Stimulated activated CD4-positive, alpha-beta T cell treated with anti-CD3 and anti-CD28 coated beads, Interleukin-2, amount 100 ng/mL, for 48 hours (primary cell): ENCODE measurements at places on chromosomes 4 and X.

- DNase-seq, result no peak
These were observed 98.2 kb downstream of the KLHL8 start for GRCh38 chr4:87122252-87122651.

GRCh38 chr4:29276150-29276549 lies 1444.0 kb upstream of the PCDH7 start:
- no peak for DNase-seq

DNA sequence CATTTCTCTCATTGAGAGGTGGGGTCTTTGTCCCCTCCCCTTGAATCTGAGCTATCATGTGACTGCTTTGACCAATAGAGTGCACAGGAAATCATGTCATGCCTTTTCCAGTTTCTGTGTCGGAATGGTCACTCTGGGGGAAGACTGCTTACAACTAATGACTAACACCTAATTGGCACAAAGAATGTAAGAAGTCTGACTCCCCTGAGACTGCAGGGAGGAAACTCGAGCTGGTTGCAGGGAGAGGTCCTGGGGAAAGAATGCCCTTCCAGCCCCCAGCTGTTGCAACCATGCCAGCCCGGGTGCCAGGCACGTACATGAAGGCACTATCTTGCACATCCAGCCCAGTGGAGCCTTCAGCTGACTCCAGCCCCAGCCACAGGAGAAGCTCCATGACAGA lies 254.2 kb downstream of the DHX15 start:
- no peak for DNase-seq

DNA sequence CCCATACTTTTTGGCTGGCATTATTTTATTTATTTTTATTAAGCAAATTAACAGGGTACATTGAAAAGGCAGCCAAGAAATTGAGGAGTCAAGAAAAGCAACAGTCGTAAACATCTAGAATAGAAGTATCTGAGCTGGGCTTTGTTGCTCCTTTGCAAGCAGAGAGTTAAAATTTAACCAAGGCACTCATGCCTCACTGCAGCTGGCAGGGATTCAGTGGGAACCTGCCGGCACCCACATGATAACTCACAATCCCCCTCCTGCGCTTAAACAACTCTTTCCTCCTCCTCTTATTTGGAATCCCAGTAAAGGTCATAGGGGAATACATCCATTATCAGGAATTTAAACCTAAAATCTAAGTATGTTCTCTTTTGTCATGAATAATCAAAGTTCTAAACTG lies 115.5 kb downstream of the SOX3 start:
- DNase-seq, result no peak

- no peak for DNase-seq
These were observed 20.4 kb downstream of the PIN4 start for GRCh38 chrX:72201836-72202536.

DNA sequence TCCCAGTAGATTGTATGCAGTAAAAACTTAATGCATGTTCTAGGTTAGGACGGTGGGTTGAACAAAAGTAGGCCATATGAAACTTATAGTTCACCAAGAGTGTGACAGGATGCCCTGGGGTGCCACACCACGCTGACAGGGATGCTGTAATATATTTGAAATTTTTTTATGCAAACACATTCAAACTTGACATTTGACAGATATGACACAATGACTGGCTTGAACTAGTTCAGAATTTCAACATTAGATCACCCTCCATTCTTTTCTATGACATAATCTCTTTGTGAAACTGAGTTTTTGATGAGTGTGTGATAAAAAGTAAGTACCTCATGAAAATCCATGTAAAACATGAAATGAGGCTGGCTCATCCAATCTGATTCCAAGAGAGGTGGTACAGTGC lies 198.4 kb downstream of the PALLD start:
- DNase-seq, result no peak

DNA sequence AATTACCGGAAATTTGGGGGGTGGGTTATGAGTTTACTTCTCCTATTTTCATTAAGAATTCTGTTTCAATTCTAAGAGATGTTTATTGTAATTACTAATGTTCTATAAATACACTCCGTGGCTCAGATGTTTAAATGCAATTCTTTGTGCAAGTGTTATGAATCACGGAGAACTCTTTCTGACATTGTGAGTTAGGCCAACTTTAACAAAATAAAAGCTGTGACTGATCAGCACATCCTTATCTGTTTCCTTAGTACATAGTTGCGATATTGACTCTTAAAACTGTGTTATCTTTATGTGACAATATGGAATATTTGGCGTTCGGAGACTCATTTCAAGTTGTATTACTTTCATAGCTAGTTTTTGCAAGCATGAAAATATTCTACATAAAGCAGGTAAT lies 902 bp downstream of the KLHL4 start:
- DNase-seq, result no peak

GRCh38 chr4:149164282-149164681 lies 651.4 kb downstream of the IQCM start:
- DNase-seq, result no peak

- no peak for DNase-seq
These were observed 75.3 kb upstream of the RAPGEF2 start for GRCh38 chr4:159027535-159027934.

- no peak for DNase-seq
These were observed 55.0 kb upstream of the FAM9B start for GRCh38 chrX:9088896-9089295.

DNA sequence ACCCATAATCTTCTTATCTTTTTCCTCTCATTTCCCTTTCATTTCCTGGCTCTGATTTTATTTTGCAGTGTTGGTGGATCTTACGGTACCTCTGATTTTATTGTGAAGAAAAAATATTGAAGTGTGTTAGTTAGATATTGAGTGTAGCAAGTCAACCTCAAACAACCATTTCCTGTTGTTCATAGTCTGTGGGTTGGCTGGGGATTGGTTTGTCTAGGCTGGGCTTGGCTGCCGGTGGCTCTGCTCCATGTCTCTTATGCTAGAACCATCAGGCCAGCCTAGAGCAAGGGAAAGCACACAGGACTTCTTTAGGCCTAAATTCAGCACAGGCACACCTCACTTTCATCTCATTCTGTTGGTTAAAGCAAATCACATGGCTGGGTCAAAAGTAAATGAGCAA lies 383.1 kb upstream of the LCORL start:
- no peak for DNase-seq

DNA sequence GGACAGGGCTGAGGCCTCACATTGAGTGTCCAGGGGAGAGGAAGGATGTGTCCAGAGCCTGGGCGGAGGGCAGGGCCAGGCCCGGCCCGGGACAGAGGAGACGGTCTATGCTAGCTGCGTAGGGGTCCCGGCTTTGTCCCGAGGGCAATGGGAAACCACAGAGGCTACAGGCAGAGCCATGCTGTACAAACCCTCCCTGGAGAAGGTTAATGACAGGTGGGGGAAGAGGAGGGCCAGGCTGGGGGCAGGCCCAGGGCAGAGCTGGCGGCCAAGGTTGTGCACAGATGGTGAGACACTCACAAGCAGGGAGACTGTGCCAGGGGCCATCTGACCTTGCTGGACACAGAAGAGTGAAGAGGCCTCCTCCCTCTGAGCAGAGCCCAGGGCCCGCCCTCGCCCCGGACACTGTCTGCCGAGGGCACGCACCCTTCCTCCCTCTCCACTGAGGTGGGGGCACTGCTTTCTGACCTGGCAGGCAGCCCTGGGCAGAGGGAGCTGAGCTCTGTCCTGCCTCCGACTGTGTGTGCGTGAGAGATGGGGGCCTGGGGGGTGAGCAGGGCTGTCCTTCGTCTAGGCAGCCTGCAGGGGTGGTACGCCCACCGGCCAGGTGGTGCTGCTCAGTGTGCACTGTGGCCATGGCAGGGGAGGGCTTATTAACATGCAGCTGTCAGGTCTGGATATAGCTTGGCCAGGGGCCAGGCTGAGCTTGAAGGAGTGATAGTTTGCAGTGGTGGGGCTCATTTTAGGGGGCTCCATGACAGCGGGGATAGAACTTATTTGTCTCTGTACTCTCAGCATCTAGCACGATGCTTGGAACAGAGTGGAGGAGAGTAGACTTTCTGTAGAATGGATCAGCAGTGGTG lies 75.7 kb upstream of the LRPAP1 start:
- DNase-seq, result no peak

- DNase-seq, result no peak
These were observed 624.2 kb downstream of the PCDH18 start for GRCh38 chr4:136908122-136908521.

GRCh38 chr4:174089711-174090110 lies 193.8 kb downstream of the FBXO8 start:
- DNase-seq, result no peak

- peak; percentile 20 for DNase-seq
These were observed 53.9 kb downstream of the ENPP6 start for GRCh38 chr4:184163813-184164212.

GRCh38 chrX:123918106-123918721 lies 43.3 kb upstream of the STAG2 start:
- no peak for DNase-seq

GRCh38 chr4:86940920-86941460 lies 6.2 kb downstream of the AFF1 start:
- DNase-seq, result no peak

GRCh38 chr4:101500742-101501141 lies 153.4 kb upstream of the PPP3CA start:
- DNase-seq, result no peak

DNA sequence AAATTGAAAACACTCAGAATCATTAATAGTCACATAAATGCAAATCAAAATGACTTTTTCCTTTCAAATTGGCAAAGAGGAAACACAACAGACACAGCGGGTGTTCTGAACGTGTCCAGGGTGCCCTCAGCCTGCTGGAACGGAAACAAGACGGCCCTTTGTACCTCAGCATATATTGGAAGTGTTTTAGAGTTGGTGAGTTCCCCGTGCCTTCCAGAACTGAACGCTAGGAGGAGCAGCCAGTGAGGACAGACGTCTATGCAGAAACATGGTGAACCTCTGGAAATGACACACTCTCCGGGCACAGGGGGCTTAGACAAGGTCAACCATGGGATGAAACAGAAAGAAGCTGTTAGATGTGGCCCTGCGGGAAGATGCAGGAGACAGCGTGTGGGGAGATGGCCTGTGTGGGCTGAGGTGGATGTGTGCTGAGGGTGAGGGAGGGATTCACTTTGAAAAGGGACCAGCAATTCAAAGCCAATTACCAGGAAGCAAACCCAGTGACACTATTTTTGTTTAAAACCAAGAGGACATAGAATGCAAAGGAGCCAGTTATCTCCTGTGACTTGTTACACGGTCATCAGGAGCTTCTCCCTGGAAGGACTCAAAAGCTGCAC lies 40.4 kb downstream of the RNF212 start:
- DNase-seq, result peak; percentile 39

DNA sequence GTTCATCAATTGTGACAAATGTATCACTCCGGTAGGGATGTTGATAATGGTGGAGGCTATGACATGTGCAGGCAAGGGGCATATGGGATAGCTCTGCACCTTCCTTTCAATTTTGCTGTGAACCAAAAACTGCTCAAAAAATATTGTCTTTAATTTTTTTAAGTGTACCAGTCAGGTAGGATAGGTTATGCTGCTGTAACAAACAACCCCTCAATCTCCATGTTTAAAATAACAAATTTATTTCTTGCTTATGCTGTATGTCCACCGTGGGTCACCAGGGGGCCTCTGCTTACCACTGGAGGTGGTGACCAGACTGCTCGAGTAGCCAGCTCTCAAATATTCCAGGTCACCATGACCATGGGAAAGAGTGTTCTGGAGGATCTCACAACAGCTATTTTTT lies 23.4 kb upstream of the MSX1 start:
- DNase-seq, result no peak

DNA sequence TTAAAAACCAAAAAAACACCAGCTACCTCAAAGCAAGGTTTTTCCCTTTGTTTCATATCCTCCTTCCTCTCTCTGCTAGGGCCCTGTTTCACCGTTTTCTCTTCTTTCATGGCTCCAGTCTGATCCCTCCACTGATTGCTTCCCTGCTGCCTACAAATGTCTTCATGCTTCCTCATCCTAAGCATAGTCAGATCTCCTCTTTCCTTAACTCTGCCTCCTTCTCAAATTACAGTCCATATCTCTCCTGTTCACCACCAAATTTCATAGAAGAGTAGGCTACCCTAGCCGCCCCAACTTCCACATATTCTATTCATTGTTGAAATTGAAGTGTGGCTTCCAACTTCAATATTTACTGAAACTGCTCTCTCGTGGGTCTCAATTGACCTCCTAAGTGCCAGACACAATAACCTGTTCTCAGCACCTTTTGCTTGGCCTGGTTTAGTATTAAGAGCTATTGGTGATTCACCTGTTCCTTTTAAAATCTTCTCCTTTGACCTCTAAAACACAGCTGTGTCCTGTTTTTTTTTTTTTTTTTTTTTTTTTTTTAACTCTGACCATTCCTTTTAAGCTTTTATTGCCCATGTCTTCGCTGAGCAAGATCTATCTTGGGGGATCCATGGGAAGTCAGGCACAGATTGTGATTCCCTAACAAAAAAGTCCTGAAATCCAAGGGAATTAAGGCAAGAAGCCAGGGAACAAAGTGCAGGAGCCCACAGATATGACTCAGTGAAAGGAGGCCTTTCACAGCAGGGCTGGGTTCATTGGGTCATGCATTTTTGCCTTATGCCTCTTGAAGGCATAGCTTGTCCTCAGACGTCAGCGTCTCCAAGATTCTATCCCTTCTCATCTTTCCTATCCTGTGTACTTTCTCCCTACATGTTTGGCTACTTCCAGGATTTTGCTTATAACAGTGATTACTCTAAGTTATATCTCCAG lies 85.4 kb downstream of the RPS3A start:
- DNase-seq, result no peak

- no peak for DNase-seq
These were observed 296.9 kb downstream of the INPP4B start for GRCh38 chr4:142549248-142549647.

DNA sequence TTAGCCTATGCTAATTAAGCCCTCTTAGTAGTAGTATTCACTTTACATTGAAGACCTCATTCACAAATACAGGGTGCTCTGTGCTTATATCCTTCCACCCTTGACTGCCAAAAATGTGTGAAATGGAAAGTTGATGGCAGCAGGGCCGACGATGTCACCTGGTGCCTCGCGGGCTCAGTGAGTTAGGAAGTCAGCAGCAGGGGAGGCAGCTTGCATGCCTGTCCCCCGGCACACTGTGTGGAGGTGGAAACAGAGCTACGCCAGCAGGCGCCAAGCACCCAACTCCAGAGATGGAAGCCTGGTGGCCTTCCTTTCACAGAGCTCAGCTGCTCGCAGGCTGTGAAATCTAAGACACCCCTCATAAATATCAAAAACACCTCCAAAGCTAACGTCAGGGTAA lies 8.4 kb downstream of the MSL3 start:
- DNase-seq, result no peak
